ENCODE measurements at places on chromosomes 5 and 9.
A peak's percentile ranks its signal among the peaks of the same experiment; 100 is the strongest.

GRCh38 chr9:27520986-27521385 lies 3.1 kb upstream of the IFNK start:
- no peak for DNase-seq

DNA sequence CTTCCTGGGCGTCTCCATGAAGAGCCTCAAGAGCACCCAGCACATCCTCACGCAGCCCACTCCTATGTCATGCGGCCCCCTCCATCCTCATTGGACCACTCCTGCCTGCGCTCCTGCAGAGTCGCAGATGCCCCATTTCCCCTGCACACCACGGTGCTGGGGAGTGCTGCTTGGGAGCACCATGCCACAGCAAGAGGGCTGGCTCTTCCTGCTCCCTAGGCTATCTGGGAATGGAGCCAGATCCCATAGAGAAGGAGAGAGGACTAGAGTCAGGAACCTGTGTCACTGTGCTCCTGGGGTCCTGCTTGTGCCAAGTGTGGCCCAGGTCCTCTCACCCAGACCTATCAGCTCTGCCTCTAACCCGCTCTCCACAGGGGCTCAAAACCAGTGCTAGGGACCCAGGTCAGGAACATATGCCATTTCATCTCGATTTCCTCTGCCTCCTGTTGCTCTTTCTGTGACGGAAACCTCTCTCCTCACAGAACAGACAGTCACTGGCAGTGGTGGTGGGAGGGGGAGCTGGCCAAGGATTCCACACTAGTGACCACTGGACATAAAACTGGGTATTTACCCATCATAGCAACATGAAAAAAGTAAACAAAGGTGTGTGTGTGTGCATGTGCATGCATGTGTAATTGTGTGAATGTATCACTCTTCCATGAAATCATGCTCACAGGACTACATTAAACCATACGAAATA lies 178.4 kb downstream of the TTLL11 start:
- DNase-seq, result no peak

GRCh38 chr5:100542086-100542485 lies 6.9 kb downstream of the FAM174A start:
- DNase-seq, result no peak

DNA sequence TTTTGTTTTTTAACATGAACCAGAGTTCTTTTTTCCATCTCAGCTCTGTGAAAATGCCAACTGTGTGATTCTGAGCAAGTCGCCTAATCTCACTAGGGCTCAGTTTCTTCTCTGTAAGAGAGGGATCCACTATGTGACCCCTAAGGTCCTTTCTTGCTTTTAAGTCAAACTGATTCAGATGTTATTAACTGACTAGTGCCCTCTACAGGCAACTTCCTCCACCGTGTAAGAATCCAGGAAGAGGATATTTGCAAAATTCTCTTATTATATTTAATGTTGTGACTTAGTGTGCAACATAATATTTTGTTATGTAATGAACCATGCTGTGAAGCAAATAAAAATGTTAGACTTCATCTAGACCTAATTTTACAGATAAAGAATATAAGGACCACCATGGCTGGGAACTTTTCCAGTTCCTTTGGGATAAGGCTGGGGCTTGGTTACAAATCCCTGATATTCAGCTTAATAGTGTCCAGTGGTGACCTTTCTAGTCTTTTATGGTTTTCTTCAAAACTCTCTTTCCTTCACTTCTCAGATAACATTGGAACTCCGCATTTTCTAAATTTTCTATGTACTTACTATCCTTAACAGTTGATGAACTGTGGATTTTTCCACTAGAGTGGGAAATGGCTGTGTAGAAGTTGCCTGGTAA lies 244.7 kb downstream of the PIK3R1 start:
- DNase-seq, result peak; percentile 6

- no peak for DNase-seq
These were observed 201.3 kb downstream of the ARHGAP26 start for GRCh38 chr5:142971303-142972013.
